ENCODE measurements at places on chromosomes 2 and 18. TPM values are rescaled to one million over a fixed set of nuclear protein-coding genes. Genes with fewer than 3 reads are reported as not detected.
A peak's percentile ranks its signal among the peaks of the same experiment; 100 is the strongest.

DNA sequence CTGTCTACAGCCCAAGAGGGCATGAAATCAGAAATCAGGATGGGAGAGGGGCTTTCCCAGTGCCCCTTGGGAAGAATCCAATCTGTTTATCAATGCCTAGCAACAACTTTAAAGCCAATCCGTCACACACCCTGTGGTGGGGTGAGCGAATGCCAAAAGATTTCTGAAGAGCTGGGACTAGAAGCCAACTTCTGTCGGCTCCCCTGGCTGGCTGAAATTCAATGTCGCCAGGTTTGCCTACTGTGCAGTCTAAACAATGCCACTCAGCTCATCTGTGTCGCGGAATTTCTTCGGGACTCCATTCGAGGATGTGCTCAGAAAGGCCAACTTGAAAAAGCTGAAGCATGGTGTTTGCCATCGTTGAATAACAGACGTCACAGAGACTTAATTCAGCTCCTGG, 31.5 kb upstream of the NCKAP5 start:
- no peak for DNase-seq
- no peaks in the 10 kb centered on the region for H3K4me1 ChIP-seq
- no peaks in the 10 kb centered on the region for H3K36me3 ChIP-seq
- no peaks in the 10 kb centered on the region for H3K27me3 ChIP-seq

- H3K4me3 ChIP-seq: peak overlapping the region; percentile 13
- H3K27ac ChIP-seq: peak overlapping the region; percentile 95
- H3K4me1 ChIP-seq: peaks cover 16% of the 10 kb centered on the region
- no peaks in the 10 kb centered on the region for H3K36me3 ChIP-seq
- DNase-seq: no peak
These were observed 107.8 kb downstream of the MEP1B start for GRCh38 chr18:32297579-32298170.

DNA sequence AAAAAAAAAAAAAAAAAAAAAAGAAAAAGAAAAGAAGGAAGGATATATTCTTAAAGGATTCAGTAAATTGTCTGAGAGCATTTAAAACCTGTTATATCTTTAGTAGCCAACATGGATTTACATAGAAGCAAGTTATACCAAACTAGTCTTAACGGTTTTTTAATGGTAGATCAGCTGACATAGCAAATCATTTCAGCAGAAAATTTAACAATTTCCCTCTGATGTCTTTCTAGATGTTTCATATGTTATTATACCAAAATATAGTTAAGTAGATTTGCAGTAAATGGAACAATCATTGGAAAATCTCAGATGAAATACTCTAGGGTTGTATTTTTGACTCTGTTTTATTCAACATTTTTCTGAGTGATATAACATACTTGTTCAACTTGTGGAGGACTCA, 72.9 kb downstream of the BABAM2 start:
- no peaks in the 10 kb centered on the region for H3K27me3 ChIP-seq
- DNase-seq: no peak
- H3K36me3 ChIP-seq: no peaks in the 10 kb centered on the region
- H3K4me3 ChIP-seq: no peak overlapping the region
- H3K27ac ChIP-seq: no peak overlapping the region

- peak overlapping the region; percentile 59 for H3K4me3 ChIP-seq
- H3K4me1 ChIP-seq: no peaks in the 10 kb centered on the region
- H3K36me3 ChIP-seq: peaks cover 7% of the 10 kb centered on the region
- H3K27me3 ChIP-seq: no peaks in the 10 kb centered on the region
- H3K27ac ChIP-seq: peak overlapping the region; percentile 96
- DNase-seq: peak; percentile 53
These were observed 743 bp downstream of the XPO1 start for GRCh38 chr2:61537277-61537949.

- no peaks in the 10 kb centered on the region for H3K36me3 ChIP-seq
- H3K4me1 ChIP-seq: peaks cover 6% of the 10 kb centered on the region
- DNase-seq: no peak
- H3K27ac ChIP-seq: no peak overlapping the region
These were observed 139.9 kb downstream of the THADA start for GRCh38 chr2:43455731-43456642.

GRCh38 chr2:174122185-174122584, 126.1 kb downstream of the OLA1 start:
- H3K4me3 ChIP-seq: no peak overlapping the region
- peaks cover 31% of the 10 kb centered on the region for H3K36me3 ChIP-seq
- no peak for DNase-seq
- H3K27me3 ChIP-seq: no peaks in the 10 kb centered on the region
- H3K4me1 ChIP-seq: peaks cover 36% of the 10 kb centered on the region

GRCh38 chr2:223222397-223222796, 170.4 kb downstream of the KCNE4 start:
- no peaks in the 10 kb centered on the region for H3K4me1 ChIP-seq
- no peaks in the 10 kb centered on the region for H3K36me3 ChIP-seq
- DNase-seq: no peak

The SNED1 gene
- 0.03 TPM for polyA plus RNA-seq

The ATP6V1B1 gene
- 6.1 TPM for polyA plus RNA-seq

The SPEG gene
- 98.3 TPM for polyA plus RNA-seq

The CCDC74A gene
- polyA plus RNA-seq: 21.3 TPM

- no peak overlapping the region for H3K4me3 ChIP-seq
These were observed 17.3 kb upstream of the SPP2 start for GRCh38 chr2:234033174-234033573.

DNA sequence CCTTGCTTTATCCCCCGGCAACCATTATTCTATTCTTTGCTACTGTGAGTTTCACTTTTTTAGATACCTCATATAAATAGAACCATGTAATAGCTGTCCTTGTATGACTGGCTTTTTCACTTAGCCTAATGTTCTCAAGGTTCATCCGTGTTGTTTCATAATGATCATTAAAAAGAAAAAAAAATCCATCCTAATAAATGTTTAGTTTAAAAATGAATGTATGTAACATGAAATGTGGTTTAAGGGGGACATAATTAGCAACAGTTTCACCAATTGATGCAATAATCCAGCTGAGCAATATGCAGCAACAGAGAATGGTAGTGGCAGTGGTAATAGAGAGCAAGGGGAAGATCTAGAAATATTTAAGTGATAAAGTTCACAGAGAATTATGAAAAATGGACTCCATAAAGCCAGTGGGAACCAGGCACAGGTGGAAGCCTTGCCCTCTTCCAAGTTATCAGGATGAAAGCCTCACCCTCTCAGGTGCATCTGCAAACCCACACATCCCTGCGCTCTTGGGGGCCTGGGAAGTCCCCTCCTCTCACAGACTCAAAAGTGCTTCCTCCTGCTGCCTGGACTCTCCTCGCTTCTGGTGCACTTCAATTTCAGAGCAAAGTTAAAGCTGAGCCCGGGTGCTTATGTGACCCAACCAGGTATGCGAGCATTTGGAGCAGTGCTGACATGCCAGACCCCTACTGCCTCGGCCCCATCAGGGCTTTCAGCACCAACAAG, 1403.3 kb upstream of the SLC39A10 start:
- H3K27ac ChIP-seq: no peak overlapping the region
- H3K36me3 ChIP-seq: no peaks in the 10 kb centered on the region
- no peaks in the 10 kb centered on the region for H3K27me3 ChIP-seq

GRCh38 chr18:77323640-77324299, 74.1 kb downstream of the GALR1 start:
- H3K36me3 ChIP-seq: no peaks in the 10 kb centered on the region
- H3K4me3 ChIP-seq: no peak overlapping the region
- no peak overlapping the region for H3K27ac ChIP-seq
- no peaks in the 10 kb centered on the region for H3K27me3 ChIP-seq

- 0 out of 2 replicates have a peak, but pooled peaks cover 4% of the 10 kb centered on the region for H3K27me3 ChIP-seq
- no peak overlapping the region for H3K4me3 ChIP-seq
These were observed 38.9 kb upstream of the FHL2 start for GRCh38 chr2:105437708-105438103.

- H3K4me3 ChIP-seq: peak overlapping the region; percentile 63
- H3K27ac ChIP-seq: peak overlapping the region; percentile 97
These were observed 2.2 kb downstream of the NOL4 start for GRCh38 chr18:34222307-34223163.

DNA sequence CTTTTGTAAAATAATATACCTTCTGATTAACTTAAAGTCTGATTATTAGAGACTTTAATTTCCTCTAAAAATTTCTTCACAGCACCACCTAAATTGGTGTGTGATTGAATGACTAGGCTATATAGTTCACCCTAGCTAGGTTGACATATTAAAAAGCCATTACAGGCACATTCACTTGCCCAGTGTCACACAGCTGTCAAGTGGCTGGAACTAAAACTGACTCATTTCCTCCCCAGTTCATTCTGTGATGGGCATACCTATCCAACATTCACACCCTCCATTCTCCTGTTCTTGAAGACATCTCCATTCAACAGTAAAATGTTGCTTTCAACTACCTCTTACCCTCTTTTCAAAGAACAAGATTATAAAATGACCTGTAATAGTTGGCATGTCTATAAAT, 334.5 kb downstream of the ARHGAP15 start:
- DNase-seq: no peak
- no peaks in the 10 kb centered on the region for H3K36me3 ChIP-seq
- H3K4me1 ChIP-seq: no peaks in the 10 kb centered on the region
- H3K27ac ChIP-seq: no peak overlapping the region
- no peaks in the 10 kb centered on the region for H3K27me3 ChIP-seq

- peak; percentile 4 for DNase-seq
- H3K4me1 ChIP-seq: no peaks in the 10 kb centered on the region
- H3K4me3 ChIP-seq: no peak overlapping the region
- H3K27me3 ChIP-seq: no peaks in the 10 kb centered on the region
- no peak overlapping the region for H3K27ac ChIP-seq
These were observed 101.2 kb upstream of the GALNT13 start for GRCh38 chr2:153770359-153770991.

GRCh38 chr18:44986933-44987332, 306.2 kb downstream of the SETBP1 start:
- no peaks in the 10 kb centered on the region for H3K4me1 ChIP-seq
- no peak for DNase-seq
- H3K27me3 ChIP-seq: no peaks in the 10 kb centered on the region
- no peak overlapping the region for H3K27ac ChIP-seq

- H3K4me1 ChIP-seq: no peaks in the 10 kb centered on the region
- H3K27me3 ChIP-seq: no peaks in the 10 kb centered on the region
- no peaks in the 10 kb centered on the region for H3K36me3 ChIP-seq
- DNase-seq: no peak
These were observed 1.4 kb downstream of the LYG1 start for GRCh38 chr2:99299580-99299979.

- H3K4me3 ChIP-seq: no peak overlapping the region
- H3K36me3 ChIP-seq: peaks cover 67% of the 10 kb centered on the region
- no peaks in the 10 kb centered on the region for H3K4me1 ChIP-seq
- DNase-seq: peak; percentile 64
- no peaks in the 10 kb centered on the region for H3K27me3 ChIP-seq
These were observed 80.4 kb downstream of the LPIN2 start for GRCh38 chr18:2932247-2933181.

GRCh38 chr2:34365932-34366331, 766.8 kb upstream of the FAM98A start:
- DNase-seq: no peak
- H3K4me3 ChIP-seq: no peak overlapping the region
- no peaks in the 10 kb centered on the region for H3K4me1 ChIP-seq
- no peak overlapping the region for H3K27ac ChIP-seq

The TFPI gene
- polyA plus RNA-seq: 2.1 TPM

GRCh38 chr2:167380555-167380954, 492.3 kb downstream of the XIRP2 start:
- no peaks in the 10 kb centered on the region for H3K36me3 ChIP-seq
- no peak overlapping the region for H3K27ac ChIP-seq
- no peaks in the 10 kb centered on the region for H3K4me1 ChIP-seq
- no peak overlapping the region for H3K4me3 ChIP-seq

DNA sequence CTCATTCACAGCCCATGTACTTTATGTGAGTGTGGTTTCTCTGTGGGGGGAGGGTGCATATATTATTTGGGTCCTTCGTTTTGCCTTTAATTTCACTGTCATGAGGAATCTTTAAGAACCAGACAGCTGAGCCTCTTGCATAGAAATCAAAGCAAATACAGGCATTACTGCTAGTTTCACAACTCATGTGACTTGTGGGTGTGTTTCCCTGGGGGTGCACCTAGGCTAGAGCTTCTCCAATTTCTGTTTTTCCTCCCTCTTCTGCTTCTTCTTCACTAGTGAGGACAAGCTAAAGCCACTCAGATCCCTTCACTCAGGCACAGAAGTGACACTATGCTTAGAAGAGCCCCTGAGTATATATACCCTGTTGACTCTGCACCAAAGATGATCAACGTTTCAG, 131.4 kb downstream of the ACOXL start:
- H3K4me3 ChIP-seq: no peak overlapping the region
- no peaks in the 10 kb centered on the region for H3K4me1 ChIP-seq
- no peaks in the 10 kb centered on the region for H3K36me3 ChIP-seq

DNA sequence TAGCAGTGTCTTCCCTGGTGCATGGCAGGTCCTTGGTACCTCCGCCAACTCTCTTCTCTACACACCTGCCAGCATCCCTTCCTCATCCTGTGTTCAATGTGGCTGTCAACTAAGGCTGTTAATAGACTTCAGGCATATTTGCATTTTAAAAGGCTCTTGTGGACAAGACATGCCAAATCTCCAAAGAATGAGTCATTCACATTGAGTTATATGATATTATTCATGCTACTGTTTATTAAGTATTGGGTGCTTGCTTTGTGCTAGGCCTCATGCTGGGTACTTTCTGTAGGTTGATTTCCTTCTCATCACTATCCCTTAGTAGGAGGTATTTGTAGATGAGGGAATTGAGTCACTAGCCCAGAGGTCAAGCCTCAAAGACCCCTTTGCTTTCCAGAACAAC, 5.2 kb downstream of the MYO1B start:
- H3K4me3 ChIP-seq: no peak overlapping the region
- H3K27me3 ChIP-seq: no peaks in the 10 kb centered on the region
- H3K4me1 ChIP-seq: peaks cover 48% of the 10 kb centered on the region
- no peak overlapping the region for H3K27ac ChIP-seq
- DNase-seq: no peak

DNA sequence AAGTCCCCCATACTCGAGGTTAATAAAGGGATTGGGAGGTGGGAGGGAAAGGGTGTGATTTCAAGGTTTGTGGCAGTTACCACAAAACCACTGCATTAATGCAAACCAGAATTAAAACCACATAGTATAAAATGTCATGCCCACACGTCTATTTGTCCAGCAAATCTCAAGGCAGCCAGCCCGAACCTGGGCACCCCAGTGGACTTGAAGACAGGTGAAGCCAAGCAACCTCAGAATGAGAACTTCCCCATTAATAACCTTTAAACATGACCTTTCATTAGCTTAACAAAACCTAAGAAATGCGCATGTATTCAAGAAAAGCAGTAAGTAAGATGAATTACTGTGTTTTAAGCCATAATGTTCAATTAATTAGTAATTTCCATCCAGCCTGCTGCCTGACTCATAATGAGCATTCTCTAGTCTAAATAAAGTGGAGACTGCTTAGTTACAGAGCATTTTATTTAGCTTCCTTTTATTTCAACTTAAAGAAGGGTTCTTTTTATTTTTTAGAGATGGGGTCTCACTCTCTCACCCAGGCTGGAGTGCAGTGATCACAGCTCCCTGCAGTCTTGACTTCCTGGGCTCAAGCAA, 229.6 kb downstream of the FAM210A start:
- peaks cover 13% of the 10 kb centered on the region for H3K4me1 ChIP-seq
- no peaks in the 10 kb centered on the region for H3K36me3 ChIP-seq
- DNase-seq: no peak
- H3K4me3 ChIP-seq: no peak overlapping the region

The BAZ2B gene
- 16.0 TPM for polyA plus RNA-seq

GRCh38 chr2:124267794-124268193, 242.7 kb downstream of the CNTNAP5 start:
- H3K4me1 ChIP-seq: no peaks in the 10 kb centered on the region
- no peak for DNase-seq
- no peak overlapping the region for H3K4me3 ChIP-seq

The NEUROD1 gene
- polyA plus RNA-seq: 0.03 TPM

- H3K4me3 ChIP-seq: no peak overlapping the region
- DNase-seq: no peak
- no peak overlapping the region for H3K27ac ChIP-seq
- H3K27me3 ChIP-seq: no peaks in the 10 kb centered on the region
- H3K4me1 ChIP-seq: peaks cover 3% of the 10 kb centered on the region
- no peaks in the 10 kb centered on the region for H3K36me3 ChIP-seq
These were observed 19.4 kb upstream of the TMX3 start for GRCh38 chr18:68734308-68734707.
